ENCODE measurements at places on chromosomes 13 and 19.

DNA sequence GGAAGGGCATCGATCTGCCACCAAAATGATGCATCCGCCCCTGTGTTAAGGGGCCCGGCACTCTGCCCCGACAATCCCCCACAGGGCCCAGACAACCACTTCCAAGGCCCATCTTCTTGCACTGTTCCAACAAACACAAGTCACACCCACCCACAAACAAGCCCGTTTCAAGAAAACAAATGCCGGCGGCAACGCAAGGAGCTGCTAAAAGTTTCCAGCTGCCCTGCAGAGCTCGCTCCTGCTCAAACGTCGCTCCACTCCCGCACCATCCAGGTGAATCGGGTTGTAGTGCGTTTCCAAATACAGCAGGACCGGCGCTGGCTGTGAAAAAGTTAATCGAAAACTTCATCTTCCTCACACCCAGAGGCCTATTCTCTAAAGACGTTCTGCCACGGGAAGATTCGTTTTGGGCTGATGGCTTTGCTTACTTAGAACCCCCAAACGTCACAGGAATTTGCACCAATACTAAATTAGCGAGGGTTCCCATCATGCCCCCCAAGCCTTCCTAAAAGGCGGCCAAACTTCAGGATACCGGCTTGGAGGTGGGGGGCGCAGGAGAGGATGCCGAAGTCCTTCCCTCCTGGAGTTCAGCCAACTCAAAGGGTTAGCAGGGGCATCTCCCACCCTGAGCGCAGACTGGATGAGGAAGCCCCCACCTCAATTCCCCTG, 107.4 kb upstream of the DOCK9 start:
- DNase-seq, result peak; percentile 9

DNA sequence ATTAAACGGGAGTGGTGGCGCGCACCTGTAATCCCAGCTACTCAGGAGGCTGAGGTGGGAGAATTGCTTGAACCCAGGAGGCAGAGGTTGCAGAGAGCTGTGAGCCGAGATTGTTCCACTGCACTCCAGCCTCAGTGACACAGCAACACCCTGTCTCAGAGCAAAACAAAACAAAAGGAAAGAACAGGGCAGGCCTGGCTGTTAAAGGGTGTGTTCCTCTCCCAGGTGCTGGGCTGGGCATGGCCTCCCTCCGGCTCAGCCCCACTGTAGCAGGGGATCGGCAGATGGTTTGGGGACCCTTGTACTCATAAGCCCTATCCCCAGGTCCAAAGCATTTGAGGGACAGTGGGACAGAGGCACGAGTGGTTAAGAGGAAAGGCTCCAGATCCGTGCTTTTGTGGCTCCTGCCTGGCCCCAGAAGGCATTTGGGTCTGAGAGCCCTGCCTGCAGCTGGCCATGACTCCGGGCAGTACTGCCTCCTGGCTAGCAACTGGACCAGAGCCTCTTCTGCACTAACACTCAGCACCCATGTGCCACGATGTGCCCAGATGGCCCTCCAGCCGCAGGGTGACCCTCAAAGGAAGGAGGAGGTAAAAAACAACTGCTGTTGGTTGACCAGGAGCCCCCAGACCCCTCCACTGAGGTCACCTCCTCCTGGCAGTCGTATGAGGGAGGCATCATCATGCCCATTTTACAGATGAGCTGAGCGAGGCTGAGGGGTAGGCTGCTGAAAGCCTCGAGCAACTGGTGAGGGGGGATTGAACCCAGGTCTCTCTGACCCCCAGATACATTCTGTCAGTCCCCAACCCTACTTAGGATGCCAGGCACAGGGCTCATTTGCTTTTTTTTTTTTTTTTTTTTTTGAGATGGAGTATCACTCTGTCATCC, 10.0 kb downstream of the RFX1 start:
- no peak for DNase-seq

DNA sequence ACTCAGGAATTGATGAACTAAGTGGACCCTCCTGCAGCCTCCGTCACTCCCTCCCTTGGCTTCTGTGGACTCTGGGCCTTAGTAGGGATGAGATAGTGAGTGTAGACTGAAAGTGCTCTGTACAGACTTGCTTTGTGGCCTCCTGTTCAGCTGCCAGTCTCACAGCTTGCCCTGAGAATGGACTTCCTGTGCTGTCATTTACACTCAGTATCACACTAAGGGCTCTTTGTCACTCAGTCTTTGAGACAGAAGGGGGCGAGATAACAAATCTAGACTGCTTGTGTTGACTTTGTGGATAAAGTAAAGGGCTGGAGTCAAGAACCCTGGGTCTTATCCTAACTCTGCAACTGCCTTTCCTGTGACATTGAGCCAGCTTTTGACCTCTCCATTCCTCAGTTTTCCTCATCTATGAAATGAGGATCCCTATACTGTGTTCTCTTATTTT, 21.0 kb upstream of the SPRY2 start:
- peak; percentile 21 for DNase-seq

- DNase-seq, result no peak
Observed at GRCh38 chr19:3178377-3178972, at the start of gene S1PR4. Gene S1PR4, plus strand, starts transcription at chr19:3178769. Its CDS starts 24 bp downstream, at chr19:3178793.

GRCh38 chr19:56148096-56148495, 7.0 kb downstream of the ZNF444 start:
- DNase-seq, result no peak

DNA sequence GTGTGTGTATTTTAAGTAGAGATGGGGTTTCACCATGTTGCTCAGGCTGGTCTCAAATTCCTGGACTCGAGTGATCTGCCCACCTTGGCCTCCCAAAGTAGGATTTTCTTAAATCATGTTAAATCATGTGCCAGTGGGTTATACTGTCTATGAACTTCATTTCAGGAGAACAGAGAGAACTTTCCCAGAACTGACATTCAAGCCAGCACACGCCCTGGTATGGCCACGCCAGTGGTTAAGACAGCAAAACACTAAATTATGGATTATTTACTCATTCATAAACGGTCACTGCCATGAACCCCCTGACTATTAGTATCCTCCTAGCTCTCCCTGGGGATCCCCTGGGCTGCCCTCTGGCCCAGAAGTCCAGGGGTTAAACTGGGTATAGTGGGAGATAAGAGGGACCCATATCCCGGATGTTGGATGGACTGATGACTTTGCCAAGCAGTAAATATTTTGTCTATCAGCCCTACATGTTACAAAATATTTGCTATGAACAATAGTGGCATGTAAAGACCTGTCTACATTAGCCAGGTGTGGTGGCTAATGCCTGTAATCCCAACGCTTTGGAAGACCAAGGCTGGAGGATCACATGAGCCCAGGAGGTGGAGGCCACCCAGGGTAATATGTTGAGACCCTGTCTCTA, 16.1 kb upstream of the STRN4 start:
- no peak for DNase-seq

DNA sequence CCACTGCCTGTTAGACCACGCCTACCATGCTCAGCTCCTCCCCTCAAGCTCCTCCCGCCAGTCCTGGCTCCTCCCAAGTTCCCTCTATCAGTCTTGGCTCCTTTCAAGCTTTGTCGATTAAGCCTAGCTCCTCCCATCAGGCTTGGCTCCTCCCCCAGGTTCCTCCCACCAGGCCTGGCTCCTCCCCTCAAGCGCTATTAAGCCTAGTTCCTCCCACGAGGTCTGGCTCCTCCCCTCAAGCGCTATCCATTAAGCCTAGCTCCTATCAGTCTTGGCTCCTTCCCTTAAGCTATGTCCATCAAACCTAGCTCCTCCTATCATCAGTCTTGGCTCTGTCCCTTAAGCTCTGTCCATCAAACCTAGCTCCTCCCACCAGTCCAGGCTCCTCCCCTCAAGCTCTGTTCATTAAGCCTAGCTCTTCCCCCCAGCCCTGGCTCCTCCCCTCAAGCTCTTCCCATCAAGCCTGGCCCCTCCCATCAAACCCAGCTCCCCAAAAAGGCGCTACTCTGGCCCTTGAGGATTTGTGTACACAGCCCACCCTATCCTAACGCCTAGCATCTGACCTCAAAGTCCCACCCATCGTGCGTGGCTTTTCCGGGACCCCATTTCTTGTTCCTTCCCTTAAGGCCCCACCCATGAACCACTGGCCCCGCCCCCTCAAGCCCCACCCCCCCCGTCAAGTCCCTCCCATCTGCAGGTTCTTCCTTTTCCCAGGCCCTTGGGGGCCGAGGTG, 10.0 kb downstream of the CAMSAP3 start:
- peak; percentile 36 for DNase-seq

- DNase-seq, result no peak
Observed at GRCh38 chr13:30325668-30326067, 18.3 kb upstream of the KATNAL1 start.

DNA sequence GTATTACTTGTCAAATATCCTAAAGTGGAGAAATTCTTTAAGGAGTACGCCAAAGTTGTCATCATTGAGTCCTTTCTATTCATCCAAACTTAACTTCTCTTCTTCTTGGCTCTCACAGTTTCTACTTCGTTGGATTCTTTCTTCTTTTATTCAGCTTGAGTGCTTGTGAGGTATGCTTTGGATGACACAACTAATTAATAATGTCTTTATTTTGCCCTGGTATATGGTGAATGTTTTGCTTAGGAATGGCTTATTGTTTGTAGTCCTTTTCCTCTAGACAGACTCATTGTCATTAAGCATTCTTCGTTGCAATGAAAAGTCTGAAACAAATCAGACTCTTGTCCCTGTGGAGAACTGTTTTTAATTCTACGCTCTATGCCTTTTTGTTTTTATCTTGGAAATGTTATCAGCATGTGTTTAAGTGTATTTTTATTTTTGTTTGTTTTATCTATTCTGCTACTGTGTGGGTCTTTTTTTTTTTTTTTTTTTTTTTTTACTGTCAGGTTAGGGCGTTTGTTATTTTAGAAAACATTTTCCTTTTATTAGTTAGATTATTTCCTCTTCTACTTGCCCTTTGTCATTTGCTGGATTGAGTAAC, 471.5 kb downstream of the GPC6 start:
- peak; percentile 65 for DNase-seq

DNA sequence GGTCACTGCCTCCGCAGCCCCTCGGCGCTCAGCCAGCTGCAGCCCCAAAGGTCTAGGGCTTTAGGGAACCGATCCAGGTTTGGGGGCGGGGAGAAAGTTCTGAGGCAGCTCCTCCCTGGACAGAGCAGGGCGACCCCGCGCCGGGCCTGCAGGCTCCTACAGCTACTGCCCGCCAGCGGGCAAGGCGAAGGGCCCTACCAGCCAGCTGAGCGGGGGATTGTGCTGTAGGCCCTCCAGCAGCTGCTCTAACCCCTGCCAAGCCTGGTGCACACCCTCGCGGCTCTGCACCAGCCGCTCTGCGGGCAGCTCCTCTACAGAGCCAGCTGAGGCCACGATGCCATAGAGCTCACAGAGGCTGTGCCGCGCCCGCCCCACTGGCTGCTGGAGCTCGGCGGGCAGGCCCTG, 14.0 kb downstream of the PLIN4 start:
- no peak for DNase-seq

- peak; percentile 89 for DNase-seq
Observed at GRCh38 chr13:97194479-97194878, 27.7 kb upstream of the MBNL2 start.

- no peak for DNase-seq
Observed at GRCh38 chr19:3658004-3658869, 31.6 kb upstream of the CACTIN start.

DNA sequence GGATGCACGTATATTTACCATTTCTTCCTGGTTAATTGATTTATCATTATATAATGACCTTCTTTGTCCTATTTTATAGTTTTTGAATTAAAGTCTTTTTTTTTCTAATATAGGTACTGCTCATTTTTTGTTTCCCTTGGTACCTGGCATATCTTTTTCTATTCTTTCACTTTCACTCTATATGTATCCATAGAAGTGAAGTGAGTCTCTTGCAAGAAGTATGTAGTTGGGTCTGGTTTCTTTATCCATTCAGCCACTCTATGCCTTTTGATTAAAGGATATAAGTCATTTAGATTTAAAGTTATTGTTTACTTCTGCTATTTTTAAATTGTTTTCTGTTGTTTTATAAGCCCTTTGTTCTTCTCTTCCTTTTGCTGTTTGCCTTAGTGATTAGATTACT, 194.3 kb upstream of the SLITRK6 start:
- no peak for DNase-seq

- DNase-seq, result no peak
Observed at GRCh38 chr19:6424195-6424938, at the start of gene KHSRP. Gene KHSRP, minus strand, starts transcription at chr19:6424811. Its CDS starts 110 bp downstream, at chr19:6424701.

DNA sequence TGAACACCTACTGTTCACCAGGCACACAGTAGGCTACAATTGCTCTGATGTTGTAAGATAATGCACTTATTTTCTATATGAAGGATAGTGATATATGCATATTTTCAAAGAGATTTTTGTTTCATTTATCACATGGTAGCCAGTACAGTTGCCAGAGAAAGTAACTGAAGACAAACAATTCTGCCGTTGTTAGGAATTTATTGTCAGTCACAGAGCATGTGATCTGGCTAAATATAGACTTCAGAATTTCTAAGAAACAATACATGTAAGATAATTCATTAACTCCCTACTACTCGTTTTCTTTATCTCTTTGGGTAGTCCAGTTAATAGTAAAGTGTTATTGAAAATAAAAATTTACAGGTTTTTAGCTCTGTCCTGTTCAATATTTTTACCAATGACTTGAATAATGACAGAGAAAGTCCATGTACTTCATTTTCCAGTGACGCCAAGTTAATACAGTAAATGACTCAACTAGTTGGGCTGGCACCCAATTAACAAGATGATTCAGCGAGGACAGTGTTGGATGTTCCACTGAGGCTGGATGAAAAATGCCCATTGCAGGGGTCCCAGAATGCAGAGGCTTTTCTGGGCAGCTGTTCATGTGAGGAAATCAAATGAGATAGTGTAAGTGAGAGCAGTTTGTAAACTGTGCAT, 35.6 kb downstream of the GJA3 start:
- peak; percentile 50 for DNase-seq

- DNase-seq, result no peak
Observed at GRCh38 chr19:14339741-14340140, 41.5 kb upstream of the ADGRE5 start.

GRCh38 chr19:15010501-15011300, 31.0 kb upstream of the SLC1A6 start:
- no peak for DNase-seq
